ENCODE measurements at places on chromosomes 12 and 14.

DNA sequence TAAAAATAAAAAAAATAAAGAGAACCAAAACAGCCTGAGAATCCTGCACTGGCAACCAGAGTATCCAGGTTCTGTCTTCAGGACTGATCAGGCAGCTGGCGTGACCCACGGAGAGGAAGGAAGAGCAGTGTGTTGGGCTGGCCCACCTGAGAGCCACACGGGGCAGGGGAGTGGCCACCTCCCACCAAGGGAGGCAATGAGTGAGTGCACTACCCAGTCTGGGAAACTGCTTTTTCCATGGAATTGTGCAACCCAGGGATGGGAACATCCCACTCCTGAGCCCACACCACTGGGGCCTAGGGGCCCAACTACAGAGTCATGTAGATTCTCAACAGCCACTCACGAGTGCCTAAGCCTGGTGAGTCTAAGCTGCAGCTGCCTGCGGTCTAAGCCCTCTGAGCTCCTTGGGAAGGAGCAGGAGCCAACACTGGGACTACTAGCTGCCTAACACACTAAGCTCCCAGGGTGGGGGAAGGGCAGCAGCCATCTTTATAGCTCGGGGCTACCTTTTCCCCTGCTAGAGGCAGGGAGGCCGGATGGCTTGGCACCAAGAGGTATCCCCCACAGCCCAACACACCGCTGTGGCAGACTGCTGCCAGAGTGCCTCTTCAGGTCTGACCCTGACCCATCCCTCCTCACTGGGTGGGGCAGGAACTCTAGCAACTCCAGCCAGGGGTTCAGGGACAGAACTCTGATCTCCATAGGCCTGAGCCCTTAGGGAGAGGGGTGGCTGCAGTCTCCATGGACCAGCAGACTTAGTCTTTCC lies 610.9 kb downstream of the RERGL start:
- DNase-seq: no peak

GRCh38 chr14:61322799-61323290 lies 1.5 kb downstream of the PRKCH start:
- peak; percentile 13 for DNase-seq

- peak; percentile 24 for DNase-seq
These were observed 42.5 kb upstream of the PPP1CC start for GRCh38 chr12:110785240-110785639.

GRCh38 chr12:54020591-54021405 lies 7.4 kb upstream of the HOXC6 start:
- no peak for DNase-seq

DNA sequence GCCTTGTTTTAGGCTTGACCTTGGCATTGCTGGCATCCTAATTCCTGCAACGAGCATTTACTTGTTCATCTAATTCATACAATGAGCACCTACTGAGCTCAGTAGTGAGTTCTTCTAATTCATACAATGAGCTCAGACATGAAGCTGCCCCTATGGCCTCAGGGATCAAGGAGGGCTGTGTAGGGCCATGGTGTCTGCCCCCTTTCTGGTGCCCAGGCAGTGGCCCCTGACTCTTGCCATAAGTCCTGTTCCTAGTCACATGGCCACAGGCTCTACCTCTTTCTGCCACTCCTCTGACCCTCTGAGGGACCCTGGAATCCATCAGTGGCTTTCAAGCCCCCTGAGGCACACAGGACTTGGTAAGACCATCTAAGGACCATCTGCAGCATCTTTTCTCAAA lies 148.8 kb downstream of the ZFP36L1 start:
- no peak for DNase-seq

GRCh38 chr12:48765753-48766162 lies 23.1 kb downstream of the ADCY6 start:
- peak; percentile 92 for DNase-seq

GRCh38 chr14:21326972-21327371 lies 47.1 kb downstream of the RPGRIP1 start:
- DNase-seq: peak; percentile 24
